ENCODE measurements at places on chromosomes 12 and 14.

- no peak for DNase-seq
Observed at GRCh38 chr12:102343361-102344121, 136.8 kb downstream of the IGF1 start.

DNA sequence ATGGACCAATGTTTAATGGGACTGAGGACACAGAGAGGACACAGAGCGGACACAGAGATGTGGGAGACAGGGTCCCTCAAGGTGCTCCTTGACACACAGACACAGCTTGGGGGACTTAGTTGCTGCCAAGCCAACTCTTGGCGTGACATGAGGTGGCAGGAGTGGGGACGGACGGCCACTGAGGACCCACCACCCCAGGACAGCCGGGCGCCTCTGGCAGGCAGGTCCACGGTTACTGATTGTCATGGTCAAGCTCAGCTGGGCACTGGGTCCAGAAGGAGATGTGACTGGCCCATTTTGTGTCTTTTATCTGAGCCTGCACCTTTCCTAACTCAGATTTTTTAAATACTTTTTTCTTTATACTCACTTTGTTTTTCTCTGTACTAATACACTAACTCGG lies 15.7 kb upstream of the PWP1 start:
- DNase-seq: no peak

- DNase-seq: no peak
Observed at GRCh38 chr12:39722504-39722903, 102.9 kb upstream of the ABCD2 start.

- DNase-seq: no peak
Observed at GRCh38 chr14:63956326-63956725, 103.5 kb downstream of the SYNE2 start.

DNA sequence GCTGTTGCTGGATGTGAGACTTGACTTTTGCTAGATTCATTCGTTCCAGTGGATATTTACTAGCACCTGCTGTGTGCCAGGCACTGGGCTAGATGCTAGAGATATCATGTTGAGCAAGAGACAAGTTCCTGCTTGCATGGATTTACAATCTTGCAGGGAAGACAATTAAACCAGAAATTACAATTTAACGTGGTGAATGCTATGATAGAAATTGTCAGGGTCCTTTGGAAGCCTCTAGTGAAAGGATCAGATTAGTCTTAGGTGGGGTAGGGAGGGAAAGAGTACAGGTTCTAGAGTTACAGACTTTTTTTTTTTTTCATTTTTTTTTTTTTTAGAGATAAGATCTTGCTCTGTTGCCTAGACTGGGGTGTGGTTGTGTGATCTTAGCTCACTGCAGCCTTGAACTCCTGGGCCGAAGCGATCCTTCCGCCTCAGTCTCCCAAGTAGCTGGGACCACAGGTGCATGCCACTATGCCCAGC lies 36.7 kb downstream of the SPATS2 start:
- no peak for DNase-seq

DNA sequence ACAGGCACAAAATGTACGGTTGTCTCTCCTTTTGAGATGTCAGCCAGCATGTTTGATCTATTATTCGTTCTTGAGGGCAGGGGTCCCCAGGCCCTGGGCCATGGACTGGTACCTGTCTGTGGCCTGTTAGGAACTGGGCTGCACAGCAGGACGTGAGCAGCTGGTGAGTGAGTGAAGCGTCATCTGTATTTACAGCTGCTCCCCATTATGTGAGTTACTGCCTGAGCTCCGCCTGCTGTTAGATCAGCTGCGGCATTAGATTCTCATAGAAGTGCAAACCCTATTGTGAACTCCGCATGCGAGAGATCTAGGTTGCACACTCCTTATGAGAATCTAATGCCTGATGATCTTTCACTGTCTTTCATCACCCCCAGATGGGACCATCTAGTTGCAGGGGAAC lies 41.4 kb upstream of the SCN8A start:
- DNase-seq: no peak

GRCh38 chr14:78432046-78432445 lies 261.9 kb downstream of the NRXN3 start:
- no peak for DNase-seq

DNA sequence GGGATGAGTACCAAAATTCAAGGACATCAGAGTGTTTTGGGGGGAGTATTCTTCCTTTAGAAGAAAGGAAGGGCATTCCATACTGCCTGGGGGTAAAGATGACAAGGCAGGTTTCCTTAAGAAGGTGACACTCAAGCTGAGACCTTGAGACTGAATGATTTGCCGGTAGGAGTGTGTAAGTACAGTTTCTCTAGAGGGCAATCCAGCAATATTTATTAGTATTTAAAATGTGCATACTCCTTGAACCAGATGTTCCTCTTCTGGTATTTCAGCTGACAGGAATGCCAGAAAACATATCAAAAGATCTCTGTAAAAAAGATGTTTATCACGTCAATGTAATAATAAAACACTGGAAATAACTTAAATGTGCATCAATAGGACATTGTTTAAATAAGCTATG lies 106.4 kb upstream of the TMCC3 start:
- DNase-seq: no peak

DNA sequence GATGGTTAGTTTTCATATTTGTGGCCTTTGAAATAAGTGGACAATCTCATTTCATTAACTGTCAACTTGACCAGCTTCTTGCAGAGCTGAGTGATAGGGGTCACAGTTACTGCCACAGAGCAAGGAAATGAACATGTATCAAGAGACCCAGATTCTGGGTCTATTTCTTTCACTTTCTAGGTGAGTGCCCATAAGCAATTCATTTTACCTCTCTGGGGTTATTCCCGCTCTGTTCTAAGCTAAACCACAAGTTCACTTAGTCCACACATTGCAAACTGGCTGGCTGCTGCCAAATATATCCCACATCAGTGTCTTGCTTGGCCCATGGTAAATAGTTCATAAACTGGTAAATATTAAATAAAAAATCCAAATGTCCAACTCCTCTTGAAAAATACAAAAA lies 29.9 kb downstream of the GPHB5 start:
- DNase-seq: no peak

DNA sequence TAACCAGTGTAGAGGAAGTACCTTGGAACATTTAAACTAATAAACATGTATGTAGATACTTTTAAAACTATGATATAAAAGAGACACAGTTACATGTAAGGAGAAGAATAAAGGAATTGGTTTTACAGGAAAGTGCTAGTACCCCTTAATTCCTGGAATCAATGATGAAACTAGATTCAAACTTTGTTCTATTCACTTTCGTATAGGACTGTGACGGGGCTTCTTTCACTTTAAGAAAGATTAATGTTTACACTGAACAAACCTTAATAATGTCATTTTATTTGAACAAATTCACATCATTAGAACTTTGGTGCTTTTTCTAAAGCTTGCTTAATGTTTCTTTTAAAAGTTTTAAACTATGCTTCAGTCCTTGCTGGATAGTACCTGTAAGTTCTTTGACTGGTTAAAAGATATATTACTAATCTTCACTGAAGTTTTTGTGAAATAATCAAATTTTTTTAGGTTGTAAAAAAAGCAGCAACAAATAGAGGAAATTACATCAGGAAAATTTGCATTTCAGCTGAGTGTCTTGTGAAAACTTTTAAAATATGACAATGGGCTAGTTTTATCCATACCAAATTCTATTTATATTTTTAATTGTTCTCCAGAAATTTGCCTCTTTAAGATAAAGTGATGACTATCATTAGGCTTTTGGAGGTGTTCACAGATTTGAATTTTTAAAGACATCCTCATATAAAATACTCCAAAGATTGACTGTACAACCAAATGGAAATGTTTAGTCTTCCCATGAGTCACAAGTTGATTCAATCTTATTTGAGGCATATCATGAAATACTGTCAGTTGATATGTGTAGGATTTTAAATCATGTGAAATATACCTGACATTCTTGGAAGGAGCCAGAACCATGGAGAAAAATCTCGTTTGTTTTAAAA lies 36.2 kb downstream of the PAPOLA start:
- DNase-seq: no peak

- DNase-seq: no peak
Observed at GRCh38 chr12:31476437-31476836, 114.5 kb downstream of the DENND5B start.

DNA sequence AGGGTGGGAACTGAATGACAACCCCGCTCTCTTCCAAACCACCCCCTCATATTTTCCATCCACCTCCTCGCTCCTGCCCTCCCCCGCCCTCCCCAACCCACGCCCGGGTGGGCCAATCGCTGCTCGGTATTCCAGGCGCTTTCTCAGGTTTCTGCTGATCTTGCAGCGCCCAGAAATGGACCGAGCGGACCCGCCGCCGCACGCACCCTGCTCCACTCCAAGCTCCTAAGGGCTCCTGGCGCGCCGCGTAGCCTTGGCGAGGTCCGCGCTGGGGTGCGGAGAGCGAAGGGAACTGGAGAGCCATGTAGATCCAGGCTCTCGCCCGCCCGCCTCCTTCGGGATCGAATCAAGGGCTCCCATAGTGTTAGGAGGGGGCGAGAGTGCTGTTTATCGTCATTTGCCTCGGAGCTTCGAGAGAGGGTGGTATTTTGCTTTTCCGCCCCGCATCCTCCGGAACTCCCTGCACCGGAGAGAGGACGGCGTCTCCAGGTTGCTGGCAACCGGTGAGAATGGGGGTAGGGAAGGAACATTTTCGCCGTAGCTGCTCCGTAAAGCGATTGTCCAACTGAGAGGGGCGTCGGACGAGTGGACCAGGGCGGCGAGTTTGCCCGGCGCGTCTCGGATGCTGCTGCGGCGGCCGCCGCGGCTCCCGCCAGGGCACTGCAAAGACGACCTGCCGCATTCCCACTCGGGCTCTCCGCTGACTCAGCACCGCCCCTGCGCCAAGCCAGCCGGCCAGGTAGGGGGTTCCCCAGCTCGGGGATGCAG lies at the start of gene KCNA1:
KCNA1 (plus strand) TSS at position 172 of the 768 bp plus-strand sequence. CDS start 1,474 bp downstream, outside the sequence.
- no peak for DNase-seq

DNA sequence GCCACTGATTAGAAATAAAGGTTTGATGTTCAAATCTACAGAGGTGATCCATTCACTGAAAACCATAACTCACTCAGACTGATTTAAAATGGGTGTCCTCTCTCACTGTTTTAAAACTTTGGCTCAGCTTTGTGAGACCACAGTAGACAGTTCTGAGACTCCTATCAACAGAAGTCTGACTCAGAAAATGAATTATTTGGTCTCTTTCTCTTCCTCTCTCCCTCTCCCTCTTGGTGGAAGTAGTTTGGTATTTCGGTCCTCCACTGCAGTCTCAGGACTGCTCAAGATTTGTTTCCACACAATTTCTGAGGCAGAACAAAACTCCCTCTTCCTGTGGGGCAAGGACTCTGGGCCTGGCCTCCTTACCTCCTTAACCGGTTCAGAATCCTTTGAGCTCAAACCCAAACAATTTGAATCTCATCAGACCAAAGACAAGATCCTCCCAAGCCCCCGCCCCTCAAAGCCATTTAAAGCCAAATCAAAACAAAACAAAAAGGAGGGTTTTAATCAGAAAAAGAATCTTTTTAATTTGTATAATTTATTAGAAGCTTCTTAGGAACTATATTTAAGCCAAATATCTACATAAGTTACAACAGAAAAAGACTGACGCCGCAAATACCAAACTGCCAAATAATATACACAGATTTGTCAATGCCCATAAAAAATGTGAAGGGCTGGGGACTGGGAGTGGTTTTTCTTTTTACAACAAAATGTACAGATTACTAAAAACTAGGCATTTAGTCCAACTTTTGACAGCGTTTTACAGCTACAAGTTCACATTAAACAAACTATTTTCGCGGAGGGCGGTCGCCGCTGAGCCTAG lies 3.9 kb downstream of the NKX2-1 start:
- no peak for DNase-seq

DNA sequence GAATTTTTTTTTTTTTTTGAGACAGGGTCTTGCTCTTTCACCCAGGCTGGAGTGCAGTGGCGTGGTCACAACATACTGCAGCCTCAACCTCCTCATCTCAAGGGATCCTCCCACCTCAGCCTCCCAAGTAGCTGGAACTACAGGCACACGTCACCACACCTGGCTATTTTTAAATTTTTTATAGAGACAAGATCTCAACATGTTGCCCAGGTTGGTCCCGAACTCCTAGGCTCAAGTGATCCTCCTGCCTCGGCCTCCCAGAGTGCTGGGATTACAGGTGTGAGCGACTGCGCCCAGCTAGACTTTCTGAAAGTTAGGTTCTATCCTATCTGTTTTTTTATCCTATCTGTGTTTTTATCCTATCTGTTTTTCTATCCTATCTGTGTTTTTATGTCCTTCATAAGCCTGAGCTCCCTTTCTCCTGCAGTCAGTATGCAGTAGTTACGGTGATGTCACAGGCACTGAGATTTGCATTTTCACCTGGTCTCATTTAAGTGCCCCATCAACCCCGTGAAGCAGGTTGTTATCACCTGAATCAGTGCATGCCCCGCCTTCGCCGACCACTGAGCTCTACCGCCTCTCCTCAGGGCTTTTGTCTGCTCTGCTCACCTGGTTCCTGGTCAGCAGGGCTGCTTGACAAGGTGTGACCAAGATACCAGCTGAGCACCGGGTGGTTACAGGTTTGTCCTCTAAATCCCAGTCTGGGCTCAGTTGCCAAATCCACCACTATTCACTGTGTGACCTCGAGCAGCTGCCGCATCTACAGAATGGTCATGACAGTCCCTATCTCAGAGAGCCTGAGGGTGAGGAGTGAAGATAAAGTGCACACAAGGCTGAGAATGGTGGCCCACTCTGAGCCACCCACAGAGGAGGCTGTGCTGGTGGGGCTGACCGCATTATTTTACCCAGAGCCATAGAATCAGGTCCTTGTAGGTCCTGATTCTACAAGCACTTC lies 33.1 kb downstream of the SYNDIG1L start:
- no peak for DNase-seq

DNA sequence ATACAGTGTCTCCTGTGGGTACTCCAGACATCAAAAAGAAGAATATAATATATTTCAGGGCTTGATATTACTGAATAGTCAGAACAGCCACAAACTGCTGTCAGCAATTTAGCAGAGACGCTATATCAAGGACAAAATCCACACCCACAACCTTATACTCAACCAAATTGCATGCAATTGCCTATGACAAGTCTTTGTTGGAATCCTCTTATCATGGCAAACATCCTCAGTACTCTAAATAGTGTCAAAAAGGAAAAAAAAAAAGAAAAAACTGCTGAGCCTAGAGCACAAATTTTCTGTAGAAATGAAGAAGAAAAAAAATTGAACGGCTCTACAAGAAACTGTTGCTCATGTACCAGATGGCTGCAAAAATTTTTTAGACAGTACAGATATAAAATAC lies 485.7 kb downstream of the TMTC2 start:
- no peak for DNase-seq

- no peak for DNase-seq
Observed at GRCh38 chr12:129083121-129083840, 230.0 kb downstream of the GLT1D1 start.
